Nucleus accumbens (tissue), 56 donors: ENCODE measurements at places on chromosomes 12 and 14.

DNA sequence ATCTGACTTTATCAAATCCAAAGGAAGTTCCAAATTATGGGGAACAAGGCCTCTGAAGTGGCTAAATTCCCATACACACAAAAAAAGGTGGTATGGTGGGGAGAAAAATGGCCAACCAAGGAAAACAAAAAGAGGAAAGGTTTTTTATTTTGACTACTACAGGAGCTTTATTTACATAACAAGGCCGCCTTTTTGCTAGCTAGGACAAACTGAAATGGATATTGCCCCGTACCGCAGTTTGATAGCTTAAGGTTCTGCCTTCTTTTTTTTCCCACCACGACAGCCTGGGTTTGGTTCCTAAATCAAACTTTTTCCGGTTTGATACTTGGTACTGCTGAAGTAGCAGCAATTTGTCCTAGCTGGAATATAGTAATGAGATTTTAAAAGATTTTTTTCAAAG is 66.8 kb downstream of the COX16 start:
- DNase-seq, result no peak

- no peak for DNase-seq
These were observed 40.2 kb upstream of the RIN3 start for GRCh38 chr14:92473261-92473968.

DNA sequence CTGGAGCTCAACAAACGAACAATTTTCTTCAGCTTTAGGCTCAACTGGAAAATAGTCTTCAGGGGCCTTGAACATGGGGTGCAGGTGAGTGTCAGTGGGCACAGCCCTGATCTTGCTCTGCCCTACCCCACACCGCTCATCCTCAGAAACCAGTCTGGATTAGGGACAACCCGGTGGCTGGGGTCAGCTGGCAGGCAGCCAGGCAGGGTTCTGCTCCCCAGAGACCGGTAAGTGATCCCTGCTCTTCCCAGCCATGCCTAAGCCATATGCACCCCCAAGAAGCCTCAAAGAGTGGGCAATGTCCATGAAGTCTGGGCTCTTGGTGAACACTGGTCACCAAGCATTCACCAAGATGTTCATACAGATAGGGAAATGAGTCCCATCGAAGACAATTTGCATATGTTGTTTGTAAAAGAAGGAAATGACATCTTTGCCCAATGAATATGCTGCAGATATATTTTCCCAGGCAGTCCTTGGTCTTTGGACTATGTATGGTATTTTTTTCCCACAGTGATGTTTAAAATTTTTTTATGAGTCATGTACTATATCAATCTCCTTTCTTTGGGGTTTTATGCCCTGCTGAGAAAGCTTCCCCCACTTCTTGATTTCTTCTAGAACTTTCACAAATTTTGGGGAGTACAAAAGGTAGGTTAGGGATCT is 63.9 kb upstream of the VASH1 start:
- no peak for DNase-seq

DNA sequence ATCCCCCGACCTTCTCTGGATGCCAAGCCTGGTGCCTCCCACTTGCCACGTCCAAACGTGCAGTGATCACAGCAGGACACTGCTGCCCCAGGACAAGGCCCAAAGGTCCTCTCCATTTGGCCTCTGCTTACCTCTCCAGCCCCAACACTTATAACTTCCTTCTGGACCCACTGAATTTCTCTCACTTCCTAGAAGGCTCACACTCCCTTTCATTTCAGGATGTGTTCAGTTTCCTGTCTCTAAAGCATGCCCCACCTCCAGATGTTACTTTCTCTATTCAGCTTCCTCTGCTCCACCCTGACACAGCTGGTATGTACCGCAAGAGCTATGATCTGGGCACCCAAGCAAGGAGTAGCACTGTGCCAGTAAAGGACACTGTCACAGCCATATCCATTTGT is 33.0 kb downstream of the CDKL1 start:
- DNase-seq, result no peak

DNA sequence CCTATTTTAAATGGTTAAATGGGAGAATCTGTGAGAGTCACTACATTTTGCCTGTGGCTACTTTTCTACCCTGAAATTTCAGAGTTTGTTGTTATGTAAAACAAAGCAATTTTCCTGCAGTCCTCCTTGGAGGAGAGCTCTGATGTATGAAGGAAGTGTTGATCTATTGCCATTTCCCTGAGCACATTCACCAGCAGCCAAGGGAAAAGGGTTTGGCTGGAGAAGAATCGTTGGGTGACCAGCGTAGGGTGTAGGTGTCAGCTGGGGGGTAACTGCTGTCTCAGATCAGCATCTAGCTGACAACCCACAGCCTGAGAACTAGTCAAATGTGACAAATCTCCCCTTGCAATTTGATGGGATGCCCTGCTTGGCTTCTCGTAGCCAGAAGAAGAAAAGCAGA is 230.5 kb downstream of the PDZRN4 start:
- no peak for DNase-seq

DNA sequence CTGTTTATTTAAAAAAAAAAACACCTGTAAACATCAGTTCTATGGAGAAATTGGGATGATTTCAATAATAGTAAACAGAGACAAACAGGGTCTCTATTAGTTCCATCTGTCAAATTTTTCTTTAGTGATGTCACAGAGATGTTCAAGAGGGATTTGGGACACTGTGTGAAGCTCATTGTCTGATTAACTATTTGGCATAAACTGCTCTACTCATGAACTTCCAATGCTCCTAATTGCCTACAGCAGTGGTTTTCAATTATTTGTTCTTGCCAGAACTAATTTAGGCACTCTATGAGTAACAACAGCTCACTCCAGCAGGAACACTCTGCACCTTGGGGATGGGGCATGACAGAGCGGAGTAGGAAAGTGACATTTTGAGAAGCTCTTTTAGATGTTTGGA is 250.1 kb upstream of the PRKD1 start:
- DNase-seq, result no peak

DNA sequence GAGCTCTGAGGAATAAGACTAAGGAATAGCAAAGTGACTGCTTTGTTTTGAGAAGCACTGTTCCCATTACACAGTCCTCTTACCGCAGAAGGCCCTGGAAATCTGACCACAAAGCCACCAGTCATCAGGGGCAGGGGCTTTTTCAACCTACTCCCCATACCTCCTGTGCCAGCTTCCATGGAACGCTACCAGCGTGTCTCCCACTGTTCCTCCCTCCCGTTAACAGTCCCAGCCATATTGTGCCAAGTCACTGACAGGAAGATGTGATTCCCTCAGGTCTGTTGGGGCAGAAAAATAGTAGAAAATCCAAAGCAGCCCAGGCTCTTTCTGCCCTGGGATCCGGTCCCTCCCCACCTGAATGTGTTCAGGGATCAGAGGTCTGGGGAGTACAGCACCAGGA is 46.6 kb upstream of the VPS33A start:
- DNase-seq, result no peak

DNA sequence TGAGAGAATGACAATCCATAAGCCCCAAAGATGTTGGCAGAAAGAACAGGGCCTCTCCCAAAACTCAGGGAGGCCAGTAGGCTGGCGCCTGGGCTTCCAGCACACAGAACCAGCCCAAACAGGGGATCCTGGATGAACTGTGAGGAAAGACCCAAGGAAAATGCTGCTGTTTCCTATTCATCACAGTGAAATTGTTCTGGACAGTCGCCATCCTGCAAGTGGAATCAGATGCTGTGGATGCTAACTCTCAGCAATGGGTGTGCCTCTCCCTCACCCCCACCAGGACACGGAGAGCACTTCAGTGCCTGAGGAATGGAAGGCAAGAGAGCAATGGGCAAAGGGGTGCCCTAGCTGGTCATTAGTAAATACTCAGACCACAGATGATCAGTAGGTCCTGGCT is 80.8 kb downstream of the ANO2 start:
- no peak for DNase-seq

GRCh38 chr12:26633591-26634210 is 199.3 kb downstream of the ITPR2 start:
- no peak for DNase-seq

DNA sequence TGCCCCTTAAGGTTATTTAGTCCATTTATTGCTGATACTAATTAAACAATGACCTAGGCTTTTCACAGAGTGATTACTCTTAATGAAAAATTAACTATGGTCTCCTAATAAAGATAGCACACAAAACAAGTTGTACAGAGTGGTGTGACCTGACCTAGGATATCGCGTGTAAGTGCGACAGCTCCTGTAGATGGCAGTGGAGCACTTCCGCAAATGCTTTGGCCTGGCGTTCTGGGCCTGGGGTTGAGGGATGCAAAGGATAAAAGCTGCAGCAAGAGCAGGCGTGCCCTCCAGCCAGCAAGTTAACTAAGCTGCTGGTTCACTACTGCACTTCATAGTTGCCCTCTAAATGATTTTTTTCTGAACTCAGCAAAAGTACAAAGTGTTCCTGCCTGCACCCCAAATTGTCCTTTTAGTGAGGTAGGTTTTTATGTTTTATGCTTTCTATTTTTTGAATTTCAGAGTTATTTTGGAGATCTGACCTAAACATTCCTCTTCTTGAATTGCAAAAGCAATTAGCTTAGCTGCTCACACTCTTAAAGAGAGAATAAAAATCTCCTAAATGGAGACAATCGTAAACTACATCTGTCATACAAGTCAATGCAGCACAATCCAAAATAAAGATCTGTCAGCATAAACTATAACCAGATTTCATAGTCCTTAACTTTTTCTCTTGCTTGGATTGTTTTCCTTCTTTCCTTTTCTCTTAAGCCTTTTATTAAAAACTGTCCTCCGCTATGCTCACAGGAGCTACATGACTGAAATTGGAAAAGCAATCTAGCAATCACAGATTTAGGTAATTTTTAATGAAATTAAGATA is 379.6 kb downstream of the LRIG3 start:
- DNase-seq, result peak; percentile 74
